ENCODE measurements at places on chromosomes 12 and 14.

DNA sequence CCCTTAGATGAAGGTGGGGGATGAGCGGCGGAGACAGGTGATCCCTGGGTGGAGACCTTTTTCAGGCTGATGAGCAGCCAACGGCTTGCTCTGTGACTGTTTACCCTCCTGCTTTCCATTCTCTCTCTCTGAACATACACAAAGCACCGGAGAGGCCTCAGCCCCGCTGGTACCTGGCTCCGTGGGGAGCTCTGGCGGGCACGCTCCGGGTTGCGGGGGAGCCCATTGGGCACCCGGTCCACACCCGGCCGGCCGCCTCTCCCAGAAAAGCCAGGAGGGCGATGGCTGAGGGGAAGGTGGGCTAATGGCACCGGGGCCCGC is 545 bp downstream of the SMARCC2 start:
- no peak for DNase-seq

- DNase-seq = no peak
Observed at GRCh38 chr12:91951571-91951970, 194.1 kb downstream of the BTG1 start.

DNA sequence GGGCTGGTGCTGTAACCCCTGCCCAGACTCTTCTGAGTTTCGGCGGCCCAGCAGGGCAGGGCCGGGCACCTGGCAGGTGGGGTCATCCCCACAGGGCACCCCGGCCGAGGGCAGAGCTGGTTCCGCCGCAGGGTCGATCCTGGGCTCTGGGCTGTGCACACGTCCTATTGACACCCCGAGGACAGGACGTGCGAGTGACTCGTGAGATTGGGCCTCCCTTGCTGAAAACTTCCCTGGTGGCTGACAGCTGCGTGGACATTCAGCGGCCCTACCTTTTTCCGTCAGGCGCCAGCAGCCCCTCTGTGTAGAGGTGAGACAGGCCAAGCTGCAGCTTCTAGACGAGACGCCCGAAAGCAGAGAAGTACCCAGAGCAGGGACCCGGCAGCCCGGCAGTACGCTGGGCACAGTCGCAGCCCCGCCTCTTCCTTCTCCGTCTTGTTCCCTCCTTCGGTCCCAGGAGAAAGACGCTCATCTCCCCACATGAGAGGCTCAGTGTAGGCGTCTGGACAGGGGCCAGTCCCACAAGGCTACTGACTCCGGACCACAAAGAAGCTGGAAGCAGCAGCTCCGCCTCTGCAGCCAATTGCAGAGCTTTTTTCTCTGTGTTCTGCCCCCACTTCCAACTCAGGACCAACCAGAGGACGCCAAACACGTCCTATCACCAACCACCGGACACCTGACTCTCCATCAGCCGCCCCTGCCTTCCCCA is at the start of gene LRCOL1:
LRCOL1 (minus strand) TSS at position 532 of the 709 bp plus-strand sequence. CDS start 4,331 bp downstream, outside the sequence.
- no peak for DNase-seq

GRCh38 chr12:124673801-124674617 is 106.6 kb upstream of the NCOR2 start:
- no peak for DNase-seq

DNA sequence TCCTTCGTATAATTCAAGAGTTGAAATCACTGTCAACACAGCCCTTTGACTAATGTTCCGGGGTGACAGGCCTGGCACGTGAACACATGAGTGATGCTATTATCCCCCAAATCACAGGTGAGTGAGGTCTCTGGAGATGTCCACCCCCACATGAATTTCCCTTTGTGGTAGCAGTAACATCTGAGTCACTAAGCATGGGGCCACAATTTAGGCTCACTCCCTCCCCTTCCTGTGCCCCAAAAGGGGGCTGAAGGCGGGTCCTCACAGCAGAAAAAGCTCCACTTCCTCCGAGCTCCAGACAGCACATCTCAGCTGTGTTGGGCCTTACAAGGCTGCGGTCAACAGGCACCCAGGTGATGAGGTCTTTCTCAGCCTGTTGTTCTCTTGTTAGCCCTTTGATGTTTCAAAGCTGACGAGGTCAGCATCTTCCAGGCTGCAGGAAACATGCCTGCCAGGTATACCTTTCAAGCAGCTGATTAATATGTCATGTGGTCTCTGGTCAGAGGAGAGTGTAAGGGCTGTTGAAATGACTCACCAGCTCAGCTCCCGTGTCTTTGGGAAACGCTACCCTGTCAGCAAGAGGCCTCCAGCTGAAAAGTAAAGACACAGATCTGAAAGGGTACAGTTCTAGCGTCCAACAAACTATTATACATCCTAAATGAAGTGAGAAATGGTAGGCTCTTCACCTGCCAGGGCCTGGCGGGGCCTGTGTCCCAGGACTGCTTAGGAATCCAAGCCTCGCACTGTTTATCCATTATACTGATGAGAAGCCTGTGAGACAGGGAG is 107.3 kb downstream of the ZFP36L1 start:
- peak; percentile 82 for DNase-seq

DNA sequence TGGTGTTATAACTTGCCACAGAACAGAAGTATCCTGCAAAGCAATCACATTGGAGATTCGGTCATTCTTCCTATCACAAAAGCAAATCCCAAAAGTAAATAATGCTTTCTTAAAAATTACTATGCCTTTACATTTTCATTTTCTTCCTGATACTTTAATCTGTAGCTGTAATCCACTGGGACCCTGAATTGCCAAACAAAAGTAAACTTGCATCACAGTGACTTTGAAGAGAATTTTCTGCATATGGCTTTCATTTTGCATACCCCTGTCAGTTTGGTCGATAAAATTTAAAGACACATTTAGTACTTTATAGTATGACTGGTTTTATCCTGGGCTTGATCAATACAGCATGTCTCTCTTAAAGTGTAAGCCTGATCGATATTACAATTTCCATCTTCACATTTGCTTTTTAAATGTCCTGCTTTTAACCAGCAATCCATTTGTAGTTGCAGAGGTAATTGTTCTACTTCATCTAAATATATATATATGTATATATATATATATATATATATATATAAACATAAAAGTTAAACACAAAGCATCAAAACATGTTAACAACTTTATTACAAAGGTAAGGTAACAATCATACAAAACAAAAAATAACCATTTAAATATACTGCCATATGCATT is 53.7 kb upstream of the PLEKHA5 start:
- DNase-seq = no peak

DNA sequence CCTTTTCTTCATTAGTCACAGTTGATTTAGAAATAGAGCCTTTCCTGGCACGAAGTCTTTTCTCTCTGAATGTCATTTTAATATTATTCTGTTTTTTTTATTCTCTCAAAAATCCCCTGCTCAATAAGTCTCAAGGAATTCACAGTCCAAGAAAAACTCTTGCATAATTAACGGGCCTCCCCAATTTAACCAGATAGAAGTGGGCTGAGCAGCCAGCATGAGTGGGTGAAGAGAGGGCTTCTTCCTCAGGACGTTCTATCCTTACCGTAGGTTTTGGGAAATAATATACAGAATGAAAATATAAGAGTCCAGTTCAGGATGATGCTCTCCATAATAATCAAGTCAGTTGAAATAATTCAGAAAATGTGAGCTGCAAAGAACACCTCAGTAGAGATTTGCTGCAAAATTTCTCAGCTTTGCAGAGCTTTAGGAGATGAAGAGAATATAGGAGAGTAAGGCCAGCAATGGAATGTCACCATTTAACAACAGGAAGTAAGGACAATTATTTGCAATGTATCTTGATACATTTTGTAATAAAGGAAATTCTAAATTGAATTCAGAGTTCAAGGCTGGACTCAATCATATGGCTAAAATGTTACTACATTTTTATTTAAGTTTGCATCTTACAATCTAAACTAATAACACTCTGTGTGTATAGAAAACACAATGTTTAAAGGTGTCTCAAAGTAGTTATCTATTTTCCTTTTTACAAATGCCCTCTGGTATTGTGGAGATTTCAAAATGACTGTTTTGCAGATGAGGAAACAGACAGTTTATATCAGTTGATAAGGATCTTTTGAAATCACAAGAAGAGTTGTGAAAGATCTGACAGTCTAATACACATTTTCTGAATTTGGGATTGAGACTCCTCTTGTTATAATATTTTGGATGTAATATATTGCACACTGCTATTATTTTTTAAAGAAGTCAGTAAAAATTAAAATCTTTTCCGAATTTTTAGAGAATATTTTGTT is 1724.1 kb upstream of the SEL1L start:
- no peak for DNase-seq

- peak; percentile 87 for DNase-seq
Observed at GRCh38 chr12:6336889-6337853, 4.7 kb downstream of the TNFRSF1A start.

GRCh38 chr12:39616251-39616650 is 3.4 kb downstream of the ABCD2 start:
- DNase-seq = no peak

GRCh38 chr12:111276146-111276545 is 92.7 kb downstream of the PHETA1 start:
- DNase-seq = no peak

DNA sequence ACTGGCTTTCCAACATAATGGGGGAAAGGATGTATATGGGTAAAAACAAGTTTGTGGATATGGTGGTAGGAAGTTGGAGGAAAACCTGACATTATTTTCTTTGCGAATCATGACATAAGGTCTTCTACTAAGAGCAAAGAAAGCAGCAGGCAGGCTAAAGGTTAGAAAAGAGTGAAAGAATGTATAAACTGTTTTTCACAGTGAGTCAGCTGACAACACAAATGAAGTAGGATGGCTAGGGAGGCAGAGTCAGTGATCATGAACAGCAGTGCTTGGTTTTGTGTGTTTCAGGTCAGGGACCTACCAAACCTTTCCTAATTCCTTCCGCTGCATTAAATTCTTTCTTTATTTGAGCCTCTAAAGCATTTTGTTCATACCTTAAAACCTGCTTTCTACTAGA is 46.3 kb upstream of the CATSPERB start:
- DNase-seq = no peak

DNA sequence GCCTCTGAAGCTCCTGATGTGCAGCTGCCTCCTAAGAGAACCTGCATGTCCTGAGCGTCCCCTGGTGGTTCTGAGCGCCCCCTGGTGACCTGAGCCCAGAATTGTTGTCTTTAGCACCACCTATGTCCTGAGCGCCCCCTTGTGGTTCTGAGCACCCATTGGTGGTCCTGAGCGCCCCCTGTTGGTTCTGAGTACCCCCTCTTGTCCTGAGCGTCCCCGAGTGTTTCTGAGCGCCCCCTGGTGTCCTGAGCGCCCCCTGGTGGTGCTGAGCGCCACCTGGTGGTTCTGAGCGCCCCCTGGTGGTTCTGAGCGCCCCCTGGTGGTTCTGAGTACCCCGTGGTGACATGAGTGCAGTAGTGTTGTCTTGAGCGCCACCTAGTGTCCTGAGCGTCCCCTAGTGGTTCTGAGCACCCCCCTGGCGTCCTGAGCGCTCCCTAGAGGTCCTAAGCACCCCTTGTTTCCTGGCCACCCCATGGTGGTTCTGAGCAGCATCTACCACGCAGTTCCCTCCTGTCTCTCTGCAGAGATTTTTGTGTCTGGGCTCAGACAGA is 782.5 kb downstream of the TMEM121 start:
- peak; percentile 92 for DNase-seq

GRCh38 chr12:25859976-25860375 is 98.5 kb upstream of the RASSF8 start:
- DNase-seq = peak; percentile 29

DNA sequence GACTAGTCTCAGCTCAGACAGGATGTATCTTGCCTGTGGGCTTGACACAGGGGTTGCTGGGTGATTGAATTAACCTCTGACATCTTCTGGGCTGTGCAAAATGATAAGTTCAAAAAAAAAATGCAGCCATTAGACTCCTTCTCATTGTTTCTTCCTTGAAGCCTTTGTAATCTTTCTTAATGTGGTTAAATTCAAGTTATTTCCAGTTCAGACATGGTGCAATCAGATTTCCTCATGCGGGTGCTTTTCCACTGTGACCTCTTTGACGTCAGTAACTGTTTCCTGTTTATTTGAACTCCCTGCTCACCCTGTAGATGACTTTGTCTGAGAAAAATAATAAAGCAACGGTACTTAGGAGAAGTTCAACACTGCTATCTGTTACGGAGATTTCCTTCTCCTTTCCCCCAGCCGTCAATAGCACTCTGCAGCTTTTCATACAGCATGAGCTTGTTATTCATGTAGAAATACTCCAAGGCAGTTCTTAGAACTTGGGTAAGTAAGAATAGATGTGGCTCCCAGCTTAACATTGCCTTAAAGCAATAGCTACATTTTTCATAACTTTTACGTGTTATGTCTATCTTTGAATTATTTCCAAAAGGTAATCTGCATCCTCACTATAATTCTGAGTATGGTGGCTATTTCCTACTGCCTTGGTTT is 155.5 kb downstream of the PRKCH start:
- DNase-seq = peak; percentile 98

GRCh38 chr14:105536691-105537579 is 10.6 kb downstream of the TMEM121 start:
- no peak for DNase-seq

GRCh38 chr14:90663680-90664079 is 152.6 kb downstream of the TTC7B start:
- DNase-seq = no peak

DNA sequence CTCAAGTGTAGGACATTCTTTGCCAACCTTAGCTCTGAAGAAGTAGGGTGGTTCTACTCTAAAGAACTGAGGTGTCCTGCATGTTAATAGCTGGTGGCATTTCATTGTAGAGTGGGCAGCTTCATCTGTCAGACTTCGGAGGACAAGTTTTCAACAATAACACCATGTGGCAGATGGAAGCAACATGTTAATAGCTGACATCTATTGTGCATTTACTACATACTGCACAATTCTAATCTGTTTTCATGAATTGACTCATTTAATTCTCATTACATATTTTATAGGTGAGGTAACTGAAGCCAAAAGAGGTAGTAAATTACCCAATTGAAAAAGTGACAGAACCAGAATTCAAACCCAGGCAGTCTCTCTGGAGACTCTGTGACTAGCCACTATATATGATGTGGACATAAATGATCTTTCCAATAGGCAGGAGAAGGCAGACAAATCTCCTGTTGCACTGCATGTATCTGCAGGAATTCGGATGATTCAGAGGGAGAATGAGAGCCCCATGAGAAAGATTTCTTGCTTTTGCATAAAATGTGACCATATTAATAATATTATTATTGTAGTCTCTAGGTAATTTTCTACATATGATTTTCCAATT is 137.2 kb upstream of the E2F7 start:
- no peak for DNase-seq

DNA sequence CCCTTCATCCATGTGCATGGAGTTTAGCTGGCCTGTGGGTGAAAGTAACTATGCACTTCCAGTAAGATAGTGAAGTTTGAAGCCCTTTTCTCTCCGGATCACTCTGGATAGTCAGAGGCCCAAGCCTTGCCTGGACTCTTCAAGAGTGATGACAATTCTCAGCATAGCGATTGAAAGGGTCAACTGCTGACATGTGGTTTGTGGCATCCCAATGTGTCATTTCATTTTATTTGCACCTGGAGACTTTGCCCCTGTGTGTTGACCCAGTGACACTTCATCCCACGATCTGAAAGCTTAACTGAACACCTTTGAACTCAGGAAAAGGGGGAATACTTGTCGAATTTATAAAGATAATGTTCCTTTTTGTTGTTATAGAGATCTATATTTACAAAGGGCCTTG is 711.9 kb upstream of the TMEM132C start:
- DNase-seq = no peak

DNA sequence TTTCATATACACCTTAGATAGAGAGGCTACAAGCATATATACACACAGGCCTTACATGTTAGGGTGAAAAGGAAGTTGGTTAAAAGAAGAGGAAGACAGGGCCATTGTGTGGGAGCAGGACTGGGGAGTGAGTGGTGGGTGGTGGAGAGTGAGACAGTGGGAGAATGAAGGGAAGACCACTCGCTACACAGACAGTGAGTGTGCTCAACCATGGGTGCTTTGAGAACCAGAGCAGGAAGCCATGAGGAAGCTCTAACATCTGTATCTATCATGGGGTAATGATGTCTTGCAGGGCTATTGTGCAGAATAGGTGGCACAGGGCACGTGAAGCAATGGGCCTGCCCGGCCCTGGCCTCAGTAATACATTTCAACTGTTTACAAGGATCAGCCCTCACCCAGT is 11.4 kb upstream of the KRT74 start:
- DNase-seq = no peak

All from common myeloid progenitor, CD34-positive (primary cell).